ENCODE measurements at places on chromosomes 3 and 15.

DNA sequence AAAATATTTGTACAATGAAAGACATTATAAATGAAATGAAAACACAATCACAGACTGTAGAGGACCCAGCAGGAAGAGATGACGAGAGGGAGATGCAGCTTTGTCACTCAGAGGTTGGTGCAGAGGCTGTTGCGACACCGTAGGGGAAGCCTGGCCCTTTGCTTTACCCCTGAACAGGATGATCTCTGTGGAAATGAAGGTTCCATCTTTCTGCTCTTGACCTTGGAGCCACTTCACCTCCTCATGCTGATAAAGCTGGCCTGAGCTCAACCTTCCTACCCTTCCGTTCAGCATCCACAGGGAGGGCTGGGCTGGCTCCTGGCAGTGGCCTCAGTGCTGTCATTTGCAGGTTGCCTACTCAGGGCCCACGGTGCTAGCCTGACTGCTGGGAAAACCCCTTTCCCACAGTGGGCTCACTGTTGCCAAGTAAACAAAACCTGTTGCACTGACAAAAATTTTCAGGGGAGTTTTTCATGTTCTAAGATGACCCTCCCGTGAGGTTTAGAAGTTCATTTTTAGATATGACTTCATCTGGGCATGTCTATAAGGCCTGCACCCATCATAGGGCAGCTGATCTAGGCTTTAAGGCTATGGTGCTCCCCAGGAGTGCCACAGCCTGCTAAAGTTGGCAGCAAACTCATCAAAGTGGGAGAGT lies 3.0 kb upstream of the CD80 start:
- DNase-seq, result no peak

DNA sequence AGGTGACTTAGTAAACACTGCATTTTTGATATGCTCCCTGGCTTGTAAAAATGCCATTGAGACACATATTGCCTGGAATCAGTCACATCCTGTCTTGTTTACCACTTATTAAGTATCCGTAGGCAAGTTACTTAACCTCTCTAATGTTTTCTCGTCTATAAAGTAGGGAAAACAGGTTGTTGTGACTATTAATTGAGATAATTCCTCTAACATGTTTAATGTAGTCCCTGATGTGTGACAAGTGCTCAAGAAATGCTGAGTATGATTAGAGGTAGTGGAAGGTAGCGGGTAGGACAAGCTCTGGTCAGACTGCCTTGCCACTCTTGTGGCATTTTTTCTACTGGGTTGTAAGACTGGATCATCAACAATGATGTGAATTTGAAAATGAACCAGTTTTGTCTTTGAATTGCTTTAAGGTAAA lies 54.1 kb downstream of the NFKBIZ start:
- DNase-seq, result no peak

DNA sequence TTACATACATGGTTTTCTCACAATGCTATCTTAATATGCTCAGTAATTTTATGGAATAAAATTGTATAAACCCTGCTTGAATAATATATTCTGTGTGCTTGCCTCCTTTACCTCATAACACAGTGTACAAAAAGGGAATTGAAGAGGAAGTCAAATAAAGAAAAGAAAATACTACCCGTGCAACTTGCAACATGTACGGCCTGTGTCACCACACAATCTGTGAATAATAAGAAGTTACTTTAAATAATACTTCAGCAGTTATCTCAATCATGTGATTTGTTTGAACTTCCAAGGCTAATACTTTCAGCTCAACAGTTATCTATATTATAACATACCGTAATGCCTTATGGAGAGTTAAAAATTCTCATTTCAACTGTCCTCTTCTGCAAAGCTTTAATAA lies 58.1 kb upstream of the SATB1 start:
- DNase-seq, result no peak

- no peak for DNase-seq
Observed at GRCh38 chr15:81394603-81395002, 20.6 kb upstream of the TMC3 start.
